Hematopoietic multipotent progenitor cell treated with erythropoietin and hydrocortisone succinate and interleukin-3 and kit ligand, for 6 days (in vitro differentiated cells): ENCODE measurements at places on chromosomes 6 and 20.

GRCh38 chr6:94052749-94053148 is 633.4 kb upstream of the EPHA7 start:
- DNase-seq = no peak

- DNase-seq = no peak
Observed at GRCh38 chr20:43554369-43554768, 4.5 kb upstream of the SGK2 start.

GRCh38 chr6:154234019-154234772 is 122.4 kb downstream of the IPCEF1 start:
- no peak for DNase-seq

- DNase-seq = peak; percentile 40
Observed at GRCh38 chr6:166341977-166342348, 382 bp downstream of the SFT2D1 start.

DNA sequence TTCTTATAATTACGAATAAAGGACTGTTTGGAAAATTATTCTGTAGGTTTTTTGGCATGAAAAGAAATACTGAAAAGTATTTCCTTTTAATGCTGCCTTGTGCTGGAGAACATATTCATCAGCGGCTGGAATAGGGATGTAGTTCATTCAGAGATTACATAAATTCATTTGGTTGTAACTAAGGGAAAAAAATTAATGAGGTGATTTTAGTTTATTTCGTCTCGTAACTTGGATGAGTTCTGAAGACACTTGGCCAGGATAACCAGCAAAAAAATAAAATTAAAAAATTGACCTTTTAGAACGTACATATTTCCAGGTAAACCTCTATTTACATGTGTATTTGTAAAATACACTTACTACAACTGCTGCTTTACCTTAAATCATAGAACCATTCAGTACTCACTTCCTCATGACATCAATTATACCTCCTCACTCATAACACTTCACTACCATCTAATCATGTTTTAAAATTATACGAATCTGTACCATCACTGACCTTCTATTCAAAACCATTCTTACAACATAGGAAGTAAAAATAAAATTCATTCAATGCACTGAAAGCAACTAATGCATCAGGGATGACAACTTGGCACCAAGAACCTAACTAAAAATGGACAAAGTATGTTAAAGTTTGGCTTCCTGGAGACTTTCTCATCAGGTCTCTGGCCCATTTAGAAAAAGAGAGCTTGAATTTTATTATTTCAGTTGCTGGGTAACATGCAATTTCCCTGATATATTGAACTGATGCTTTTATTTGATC is 17.2 kb downstream of the KLHL31 start:
- no peak for DNase-seq

DNA sequence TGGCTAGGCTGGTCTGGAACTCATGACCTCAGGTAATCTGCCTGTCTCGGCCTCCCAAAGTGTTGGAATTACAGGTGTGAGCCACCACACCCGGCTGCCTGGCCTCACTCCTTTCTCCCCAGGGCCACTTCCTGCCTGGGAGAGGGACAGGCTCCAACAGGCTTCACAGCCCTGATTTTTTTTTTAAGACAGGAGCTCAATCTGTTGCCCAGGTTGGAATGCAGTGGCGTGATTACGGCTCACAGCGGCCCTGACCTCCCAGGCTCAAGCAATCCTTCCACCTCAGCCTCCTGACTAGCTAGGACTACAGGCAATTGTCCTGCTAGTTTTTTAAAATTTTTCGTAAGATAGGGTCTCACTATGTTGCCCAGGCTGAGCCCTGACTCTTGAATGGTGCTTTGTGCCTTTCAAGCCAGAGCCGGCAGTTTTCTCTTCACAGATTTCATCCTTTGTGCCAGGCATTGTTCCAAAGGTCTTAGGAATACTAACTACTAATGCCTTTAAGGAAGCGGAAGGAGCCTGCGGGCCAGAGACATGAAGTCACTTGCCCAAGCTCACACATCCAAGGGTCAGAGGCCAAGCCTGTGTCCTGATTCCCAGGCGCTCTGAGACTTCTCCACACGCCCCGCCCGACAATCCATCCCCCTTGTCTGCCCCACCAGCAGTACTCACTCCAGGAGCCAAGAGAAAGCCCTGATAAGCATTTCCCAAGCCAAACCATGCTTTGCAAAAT is 19.2 kb downstream of the CAPN11 start:
- DNase-seq = no peak

- DNase-seq = peak; percentile 41
Observed at GRCh38 chr6:149755300-149756260, 6.0 kb downstream of the PCMT1 start.

- no peak for DNase-seq
Observed at GRCh38 chr6:158627168-158627939, 17.2 kb downstream of the DYNLT1 start.

GRCh38 chr20:11906626-11907480 is 10.8 kb upstream of the BTBD3 start:
- no peak for DNase-seq

- DNase-seq = no peak
Observed at GRCh38 chr20:61810066-61810737, 255.5 kb downstream of the TAF4 start.

GRCh38 chr6:147643341-147644200 is 135.1 kb downstream of the SAMD5 start:
- no peak for DNase-seq

DNA sequence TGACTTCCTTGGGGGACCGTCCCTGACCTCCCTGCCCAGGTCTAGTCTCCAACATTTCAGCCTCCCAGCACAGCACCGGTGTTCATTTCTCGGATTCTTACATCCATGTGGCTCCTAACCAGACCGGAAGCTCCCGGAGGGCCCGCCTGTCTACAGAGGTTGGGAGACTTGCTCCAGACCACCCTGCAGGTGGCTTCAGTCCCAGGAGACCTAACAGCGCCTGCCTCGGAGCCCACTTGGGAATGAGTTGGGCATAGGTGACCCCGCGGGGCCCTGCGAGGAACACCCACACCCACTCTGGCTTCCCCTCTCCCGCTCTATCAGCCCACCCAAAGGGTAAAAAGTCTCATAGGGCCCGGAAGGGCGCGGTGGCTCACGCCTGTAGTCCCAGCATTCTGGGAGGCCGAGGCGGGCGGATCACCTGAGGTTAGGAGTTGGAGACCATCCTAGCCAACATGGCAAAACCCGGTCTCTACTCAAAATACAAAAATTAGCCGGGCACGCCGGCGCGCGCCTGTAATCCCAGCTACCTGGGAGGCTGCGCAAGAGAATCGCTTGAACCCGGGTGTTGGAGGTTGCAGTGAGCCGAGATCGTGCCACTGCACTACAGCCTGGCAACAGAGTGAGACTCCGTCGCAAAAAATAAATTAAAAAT is 5.4 kb downstream of the DPPA5 start:
- no peak for DNase-seq

GRCh38 chr6:86118271-86118670 is 475.6 kb upstream of the SYNCRIP start:
- DNase-seq = no peak

- DNase-seq = no peak
Observed at GRCh38 chr6:135267085-135267484, 86.0 kb downstream of the MYB start.

GRCh38 chr20:12255461-12255970 is 337.8 kb downstream of the BTBD3 start:
- DNase-seq = no peak

GRCh38 chr6:7786214-7786661 is 60.3 kb downstream of the BMP6 start:
- DNase-seq = no peak

DNA sequence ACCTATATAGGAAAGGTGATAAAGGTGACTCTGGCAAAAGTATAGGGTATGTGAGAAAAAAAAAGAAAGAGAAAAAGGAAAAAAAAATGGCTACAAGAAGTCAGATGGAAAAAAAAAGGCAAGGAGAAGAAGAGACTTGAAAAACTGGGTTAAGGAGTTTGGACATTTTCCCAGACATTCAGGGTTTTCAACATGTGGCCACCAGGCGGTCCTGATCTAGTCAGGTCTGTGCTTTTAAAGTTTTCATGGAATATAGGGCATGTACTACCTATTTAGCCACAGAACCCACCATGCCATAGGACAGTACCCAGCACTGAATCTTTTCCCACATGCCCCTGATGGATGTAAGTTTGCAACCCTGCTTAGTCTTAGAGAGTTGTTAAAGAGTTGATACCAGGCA is 433.7 kb downstream of the MAFB start:
- no peak for DNase-seq

DNA sequence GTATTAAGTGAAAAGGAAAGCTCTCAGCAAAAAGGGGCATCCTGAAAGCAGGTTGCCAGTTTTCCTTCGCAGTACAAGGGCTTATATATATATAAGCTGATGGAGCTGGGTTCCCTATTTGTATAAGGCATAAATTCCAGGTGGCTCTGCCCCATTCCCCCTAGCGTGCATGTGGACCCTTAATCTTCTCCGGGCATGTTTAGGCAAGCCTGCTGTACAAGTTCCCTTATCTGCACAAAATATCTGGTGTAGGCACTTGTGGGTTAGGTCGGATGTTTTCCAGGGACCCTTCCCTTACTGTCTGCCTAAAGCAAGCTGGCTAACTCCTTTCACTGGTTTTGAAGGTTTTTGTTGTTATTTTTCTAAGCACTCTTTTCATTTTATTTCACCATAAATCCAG is 140.7 kb downstream of the FUT9 start:
- no peak for DNase-seq

DNA sequence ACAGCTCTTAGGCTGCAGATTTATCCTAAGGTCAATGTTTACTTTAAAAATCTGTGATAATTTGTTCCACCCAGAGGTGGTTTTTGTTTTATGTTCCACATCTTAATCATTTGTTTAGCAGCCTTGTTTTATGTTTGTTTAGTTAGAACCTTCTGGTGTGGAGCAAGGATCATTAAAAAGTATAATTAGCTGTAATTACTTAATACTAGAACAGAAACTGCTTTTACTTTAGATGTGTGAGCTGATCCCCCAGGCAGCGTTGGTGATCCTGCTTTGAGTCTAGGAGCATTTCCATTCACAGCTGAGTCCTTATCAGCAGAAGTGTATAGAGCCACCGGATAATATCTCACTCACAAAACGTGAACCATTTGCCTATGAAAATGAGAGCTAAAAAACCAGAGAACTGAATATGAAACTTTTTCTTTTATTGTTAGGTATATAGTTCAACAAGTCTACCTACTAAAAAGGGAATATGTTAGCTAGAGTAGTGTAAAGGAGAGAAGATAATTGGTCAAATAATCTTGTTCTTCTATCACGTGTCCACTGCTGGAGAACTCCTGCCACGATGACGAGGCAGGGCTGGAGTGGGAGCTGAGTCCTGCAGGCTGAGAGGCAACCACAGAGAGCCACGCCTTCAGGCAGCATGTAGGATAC is 78.5 kb downstream of the TRMT11 start:
- peak; percentile 67 for DNase-seq

DNA sequence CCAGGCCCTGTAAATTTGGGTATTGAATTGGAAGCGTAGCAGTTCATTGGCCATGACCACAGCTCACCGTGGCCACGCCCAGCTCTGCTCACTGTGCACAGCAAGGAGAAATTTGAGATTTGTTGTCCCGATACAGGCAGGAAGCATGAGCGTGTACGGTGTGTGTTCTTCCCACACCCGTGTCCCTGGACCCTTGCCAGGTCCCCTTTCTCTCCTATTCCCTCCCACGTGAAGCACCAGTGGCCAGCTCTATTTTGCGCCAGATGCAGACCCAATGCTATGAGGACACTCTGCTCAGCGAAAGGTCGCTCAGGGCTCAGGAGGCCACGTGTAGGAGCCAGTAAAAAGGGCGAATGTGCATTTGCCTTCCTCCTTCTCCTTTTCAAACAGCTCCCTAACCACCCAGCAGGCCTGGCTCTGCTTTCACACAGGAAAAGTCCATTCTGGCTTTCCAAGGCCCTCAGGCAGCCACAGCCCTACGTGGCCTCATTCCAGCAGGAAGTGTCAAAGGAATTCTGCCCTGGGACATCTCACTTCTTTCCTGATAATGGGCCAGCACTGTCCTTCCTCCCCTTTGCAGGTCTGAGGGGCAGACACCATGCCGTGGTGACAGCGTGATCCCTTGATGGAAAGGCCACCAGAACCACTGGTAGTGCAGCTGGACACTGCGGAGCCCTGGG is 499.2 kb upstream of the CDH4 start:
- DNase-seq = no peak

- DNase-seq = no peak
Observed at GRCh38 chr20:20695250-20695816, 17.1 kb downstream of the RALGAPA2 start.

- DNase-seq = no peak
Observed at GRCh38 chr6:11785415-11785773, 6.8 kb upstream of the ADTRP start.

DNA sequence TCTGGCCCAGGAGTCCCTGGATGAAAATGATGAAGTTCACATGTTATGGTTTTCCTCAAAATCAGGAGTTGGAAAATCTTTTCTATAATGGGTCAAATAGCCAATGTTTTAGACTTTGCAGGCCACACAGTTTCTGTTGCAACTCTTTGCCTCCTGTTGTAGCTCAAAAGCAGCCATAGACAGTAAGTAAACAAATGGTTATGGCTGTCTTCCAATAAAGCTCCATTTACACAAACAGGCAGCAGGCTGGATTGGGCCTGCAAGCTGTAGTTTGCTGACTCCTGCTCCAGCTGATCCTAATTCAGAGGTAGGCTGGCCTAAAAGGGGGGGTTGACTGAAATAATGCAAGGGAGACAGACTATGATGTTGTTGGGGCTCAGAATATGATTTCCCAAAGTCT is 33.0 kb downstream of the METTL24 start:
- no peak for DNase-seq

DNA sequence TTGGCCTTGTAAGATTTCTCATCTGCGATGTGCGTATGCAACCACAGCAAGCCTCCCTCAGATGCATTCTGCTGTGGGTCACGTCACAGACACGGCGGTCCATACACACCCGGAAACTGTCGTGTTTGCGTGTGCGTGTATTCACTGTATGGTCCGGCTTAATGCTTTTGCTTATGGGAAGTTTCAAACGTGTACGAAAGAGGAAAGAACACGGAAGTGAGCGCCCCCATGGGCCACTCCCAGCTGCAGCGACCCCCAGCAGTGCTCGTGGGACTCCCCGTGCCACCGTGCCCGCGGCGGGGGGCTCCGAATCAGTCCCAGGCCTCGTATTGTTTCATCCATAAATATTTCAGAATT is 10.2 kb downstream of the DLL1 start:
- no peak for DNase-seq

DNA sequence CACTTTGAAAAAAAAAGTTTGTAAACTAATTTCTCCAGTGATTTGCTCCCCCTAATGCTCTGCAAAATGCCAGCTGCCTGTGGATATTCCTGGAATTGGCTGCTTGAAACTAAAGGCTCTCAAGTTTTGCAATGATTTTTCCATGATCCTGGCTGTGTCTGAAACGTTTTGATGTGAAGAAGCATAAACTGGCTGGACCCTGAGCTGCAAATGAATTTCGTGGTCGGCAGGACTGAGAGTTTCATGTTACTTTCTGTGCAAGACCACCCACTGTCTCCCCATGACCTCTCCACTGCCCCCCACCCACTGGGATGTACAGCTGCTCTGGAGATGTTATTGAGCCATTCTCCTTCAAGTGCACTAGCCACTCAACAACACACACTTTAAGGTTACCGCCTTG is 171.3 kb upstream of the SSTR4 start:
- no peak for DNase-seq
